ENCODE measurements at places on chromosomes 5 and 9.

- no peak for DNase-seq
These were observed 48.0 kb downstream of the IPO11 start for GRCh38 chr5:62460578-62460983.

DNA sequence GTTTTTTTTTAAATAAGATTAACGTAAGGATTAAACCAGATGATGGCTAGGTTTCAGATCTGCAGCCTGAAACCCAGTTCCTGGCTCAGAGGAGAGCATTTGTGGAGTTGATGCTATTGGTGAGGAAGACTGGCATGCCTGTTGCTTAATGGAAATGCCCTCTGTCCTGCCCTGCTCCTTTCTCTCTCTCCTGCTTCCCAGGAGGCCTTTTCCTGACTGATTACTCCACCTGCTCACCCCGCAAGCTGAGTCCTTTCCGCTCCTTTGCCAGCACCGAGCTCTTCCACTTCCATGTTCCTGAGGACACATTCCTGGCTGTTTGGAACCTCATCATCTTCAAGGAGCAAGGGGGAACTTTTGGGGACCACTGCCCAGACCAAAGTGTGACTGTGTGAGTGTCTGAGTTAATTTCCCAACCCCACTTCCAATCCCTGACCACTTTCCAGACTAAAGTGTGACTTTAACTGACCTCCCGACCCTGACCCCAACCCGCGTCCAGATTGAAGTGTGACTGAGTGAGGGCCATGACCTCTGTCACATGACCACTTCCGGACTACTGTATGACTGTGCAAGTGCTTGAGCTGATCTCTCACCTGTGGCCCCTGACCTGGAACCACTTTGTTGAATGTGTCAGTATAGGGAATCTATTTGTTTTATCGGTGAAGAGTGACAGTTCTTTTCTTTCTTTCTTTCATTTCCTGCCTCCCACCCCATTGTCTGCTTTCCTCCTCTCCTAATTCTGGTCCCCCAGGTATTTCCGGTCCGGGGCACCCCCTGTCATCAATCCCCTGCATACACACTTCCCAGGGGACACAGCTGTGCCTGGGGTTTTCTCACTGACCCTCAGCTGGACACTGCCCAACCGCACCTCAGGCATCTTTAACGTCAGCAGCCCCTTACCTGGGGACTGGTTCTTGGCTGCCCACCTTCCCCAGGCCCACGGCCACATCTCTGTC is 5.5 kb downstream of the TMEM8B start:
- DNase-seq, result no peak

DNA sequence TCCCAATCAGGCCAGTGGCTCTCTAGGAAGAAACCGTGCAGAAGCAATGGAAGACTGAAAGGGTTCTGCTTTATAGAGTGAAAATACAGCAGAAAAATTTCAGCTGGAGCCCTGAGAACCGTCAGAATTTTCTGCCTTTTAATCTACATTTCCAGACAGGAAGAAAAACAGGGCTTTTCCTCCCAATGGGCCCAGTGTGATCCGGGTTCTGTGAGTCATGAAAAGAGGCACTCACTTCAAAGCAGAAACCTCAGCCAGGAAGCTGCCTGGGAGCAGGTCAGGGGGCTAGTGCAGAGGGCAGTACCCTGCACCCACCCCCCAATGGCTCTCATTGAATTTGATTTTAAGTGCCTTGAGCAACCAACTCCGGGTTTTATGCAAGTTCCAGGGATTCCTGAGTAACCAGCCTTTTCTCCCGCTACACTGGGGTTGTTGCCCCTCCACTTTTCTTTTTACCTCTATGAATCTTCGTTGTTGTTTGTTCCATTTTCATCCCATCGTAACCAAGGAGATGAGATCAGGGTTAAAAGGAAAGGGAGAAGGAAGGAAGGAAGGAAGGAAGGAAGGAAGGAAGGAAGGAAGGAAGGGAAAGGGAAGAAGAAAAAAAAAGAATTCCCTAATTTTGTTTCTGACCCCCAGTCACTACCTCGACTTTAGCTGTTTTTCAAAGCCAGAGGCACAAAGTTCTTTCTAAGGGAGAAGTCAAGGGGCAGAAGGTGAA is 1.3 kb downstream of the BARHL1 start:
- DNase-seq, result no peak

GRCh38 chr5:66960369-66961137 is 236.0 kb downstream of the CD180 start:
- no peak for DNase-seq

DNA sequence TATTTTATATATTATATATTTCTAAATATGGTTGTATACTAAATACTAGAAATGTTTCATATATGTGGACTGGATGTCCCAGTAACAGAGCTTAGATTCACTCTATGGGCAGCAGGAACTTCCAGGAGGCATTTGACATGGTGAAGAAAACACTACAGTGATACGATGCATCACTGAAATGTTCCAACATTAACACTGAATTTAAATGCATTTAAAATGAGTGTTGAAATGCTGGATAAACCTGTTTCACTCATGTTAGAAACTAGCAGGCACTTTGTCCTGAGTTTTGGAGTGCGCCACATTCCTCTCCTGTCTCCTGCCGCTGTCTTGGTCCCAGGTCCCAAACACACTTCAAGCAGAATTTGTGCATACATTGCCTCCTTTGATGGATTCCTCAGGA is 237.8 kb upstream of the NFIL3 start:
- no peak for DNase-seq

DNA sequence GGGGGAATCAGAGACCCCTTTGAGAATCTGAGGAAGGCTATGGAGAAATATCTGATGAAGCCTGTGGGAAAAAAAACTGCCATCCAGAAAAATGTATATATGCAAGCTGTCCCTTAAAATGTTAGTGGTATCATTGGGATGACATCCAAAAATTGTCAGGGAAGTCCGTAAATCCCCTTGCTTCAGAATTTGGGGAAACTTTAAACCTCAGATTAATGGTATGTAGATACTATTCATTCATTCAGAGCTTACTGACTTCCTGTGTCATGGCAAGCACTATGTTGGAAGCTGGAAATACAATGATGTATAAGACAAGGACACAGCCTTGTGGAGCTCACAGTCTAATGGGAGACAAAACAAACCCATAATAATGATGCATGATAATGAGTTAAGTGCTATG is 10.9 kb upstream of the MOB3B start:
- DNase-seq, result no peak

GRCh38 chr5:169827769-169828168 is 152.5 kb downstream of the INSYN2B start:
- no peak for DNase-seq

GRCh38 chr5:153690236-153690635 is 199.8 kb downstream of the GRIA1 start:
- DNase-seq, result no peak

- no peak for DNase-seq
These were observed 80.4 kb upstream of the ADAMTSL1 start for GRCh38 chr9:18393340-18394130.

DNA sequence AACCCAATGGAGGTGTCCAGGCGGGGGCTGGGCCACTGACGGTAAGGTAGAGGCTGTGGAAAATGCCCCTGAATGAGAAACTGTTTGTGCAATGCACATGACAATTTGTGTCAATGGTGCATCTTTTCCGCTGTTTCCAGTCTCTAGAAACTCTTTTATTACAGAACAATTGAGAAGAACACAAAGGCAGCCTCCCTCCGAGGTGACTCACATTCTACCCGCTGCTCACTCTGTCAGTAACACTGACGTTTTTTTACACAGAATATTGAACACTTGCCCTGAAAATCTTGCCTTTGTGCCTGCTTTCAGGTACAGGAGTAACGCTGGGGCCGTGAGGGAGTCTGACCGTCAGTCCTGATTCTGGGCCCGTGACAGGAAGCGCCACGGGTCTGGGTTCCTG is 11.7 kb upstream of the TENT4A start:
- DNase-seq, result no peak

DNA sequence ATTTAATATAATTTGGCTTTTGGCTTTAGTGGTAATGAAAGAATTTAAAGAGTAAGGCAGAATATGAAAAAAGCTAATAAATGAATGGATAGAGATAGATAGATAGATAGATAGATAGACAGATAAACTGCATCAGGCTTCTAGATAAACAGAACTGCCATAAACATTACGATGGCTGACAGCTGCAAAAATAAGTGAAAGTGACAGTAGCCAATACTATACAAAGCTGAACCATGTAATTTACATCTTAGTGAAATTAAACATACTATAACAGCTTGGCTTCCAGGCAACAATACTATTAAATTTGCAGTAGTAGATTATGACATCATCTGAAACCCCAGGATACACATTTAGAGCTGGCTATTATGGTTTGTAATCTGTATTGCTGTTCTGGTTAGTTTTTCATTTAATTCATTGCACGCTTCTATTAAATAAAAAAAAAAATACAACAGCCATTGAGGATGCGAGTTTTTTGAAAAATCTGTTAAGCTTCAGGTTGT is 1354.8 kb downstream of the PTPRD start:
- DNase-seq, result no peak

- no peak for DNase-seq
These were observed 202.0 kb upstream of the NR3C1 start for GRCh38 chr5:143605403-143606005.

DNA sequence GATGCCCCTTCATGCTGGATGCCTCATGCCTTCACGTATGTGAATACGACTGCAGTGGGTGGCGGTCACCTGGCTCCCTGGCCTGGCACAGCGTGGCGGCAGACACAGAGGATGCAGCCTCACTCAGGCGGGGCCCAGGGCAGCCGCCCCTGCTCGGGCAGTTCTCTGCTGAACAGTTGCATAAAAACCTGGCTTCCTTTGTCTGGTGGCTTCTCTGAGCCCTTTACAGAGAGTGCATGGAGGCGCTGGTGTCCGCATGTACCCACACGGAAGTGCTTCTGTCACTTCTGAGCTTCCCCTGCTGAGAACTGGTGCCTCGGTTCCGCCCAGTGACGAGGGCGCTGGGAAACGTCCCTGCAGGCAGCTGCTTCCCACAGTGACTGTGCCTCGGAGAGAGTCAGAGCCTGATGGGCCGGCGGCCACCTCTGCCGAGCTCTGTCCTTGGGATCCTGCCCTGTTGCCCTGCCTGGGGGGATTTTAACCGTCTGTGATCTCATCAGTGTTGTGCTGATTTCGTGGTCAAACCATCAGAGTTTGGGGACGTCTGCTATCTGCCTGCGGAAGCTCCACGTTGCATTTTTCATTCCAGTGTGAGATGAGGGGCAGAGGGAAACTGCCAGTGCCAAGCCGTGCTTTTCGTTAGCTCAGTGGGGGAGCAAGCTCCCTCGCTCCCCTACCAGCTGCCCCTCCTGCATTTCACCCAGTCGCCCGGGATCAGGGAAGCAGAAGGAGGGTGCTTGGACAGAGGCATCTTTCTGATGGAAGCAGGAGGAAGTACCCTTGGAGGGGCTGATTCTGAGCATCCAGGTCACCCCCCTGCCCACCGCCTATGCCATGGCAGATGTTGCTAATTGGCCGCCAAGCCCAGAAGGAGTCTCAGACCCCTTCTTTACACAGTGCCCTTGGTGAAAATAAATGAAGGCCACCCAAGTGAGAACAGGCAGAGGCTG is 153.0 kb upstream of the COL5A1 start:
- DNase-seq, result no peak

DNA sequence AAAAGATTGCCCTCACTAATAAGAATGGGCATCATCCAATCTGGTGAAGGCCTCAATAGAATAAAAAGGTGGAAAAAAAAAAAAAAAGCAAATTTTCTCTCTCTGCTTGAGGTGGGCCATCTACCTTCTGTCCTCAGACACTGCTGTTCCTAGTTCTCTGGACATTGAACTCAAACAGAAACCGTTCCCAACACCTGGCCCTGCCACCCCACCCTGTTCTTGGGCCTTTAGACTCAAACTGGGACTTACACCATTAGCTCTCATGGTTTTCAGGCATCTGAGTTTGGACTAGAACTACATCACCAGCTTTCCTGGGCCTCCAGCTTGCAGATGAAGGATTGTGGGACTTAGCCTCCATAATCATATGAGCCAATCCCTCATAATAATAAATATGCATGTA is 71.0 kb downstream of the SSBP2 start:
- no peak for DNase-seq
